ENCODE measurements at places on chromosomes 3 and 15.

- no peak for DNase-seq
These were observed 56.3 kb downstream of the CCR4 start for GRCh38 chr3:33007776-33008175.

DNA sequence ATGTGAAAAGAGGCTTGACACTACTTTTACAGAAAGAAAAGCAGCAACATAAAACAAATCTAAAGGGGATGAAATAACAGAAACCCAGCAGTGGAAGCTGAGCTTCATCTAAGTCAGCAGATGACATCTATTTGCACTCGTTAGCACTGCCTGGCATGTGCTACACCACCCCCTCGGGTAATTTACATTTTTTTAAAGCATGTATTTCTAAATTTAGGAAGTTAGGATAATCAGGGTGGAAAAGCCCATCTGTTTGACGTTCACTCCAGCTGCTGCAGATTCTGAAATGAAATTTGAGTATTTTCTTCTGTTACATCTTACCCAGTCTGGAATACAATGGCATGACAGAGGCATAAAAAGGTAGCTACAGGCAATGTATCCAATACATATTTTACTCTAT is 20.7 kb downstream of the IGSF11 start:
- no peak for DNase-seq

- DNase-seq, result no peak
These were observed 51.8 kb downstream of the SLC12A8 start for GRCh38 chr3:125160606-125161371.

DNA sequence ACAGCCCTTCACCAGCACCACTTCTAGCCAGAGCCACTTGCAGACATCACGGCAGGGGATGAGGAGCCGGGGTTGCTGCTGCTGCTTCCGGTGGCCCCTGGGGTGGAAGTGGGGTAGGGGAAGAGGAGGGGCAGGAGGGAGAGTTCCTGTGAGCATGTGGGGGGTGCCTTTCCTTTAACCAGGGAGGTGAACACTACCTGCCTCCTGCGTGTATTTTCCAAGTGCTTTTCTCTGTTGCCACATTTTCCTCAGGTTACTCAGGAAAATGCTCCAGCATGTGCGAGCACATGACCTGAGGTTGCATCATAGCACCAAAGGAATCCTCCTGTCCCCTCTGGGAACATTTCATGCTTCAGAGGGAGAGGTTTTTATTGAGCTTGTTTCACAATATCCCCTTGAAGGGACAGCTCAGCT is 12.2 kb upstream of the SACM1L start:
- no peak for DNase-seq

- no peak for DNase-seq
These were observed 85.4 kb downstream of the IGSF11 start for GRCh38 chr3:118949113-118949760.

- DNase-seq, result no peak
These were observed 678.1 kb upstream of the DPPA4 start for GRCh38 chr3:110015231-110015963.

DNA sequence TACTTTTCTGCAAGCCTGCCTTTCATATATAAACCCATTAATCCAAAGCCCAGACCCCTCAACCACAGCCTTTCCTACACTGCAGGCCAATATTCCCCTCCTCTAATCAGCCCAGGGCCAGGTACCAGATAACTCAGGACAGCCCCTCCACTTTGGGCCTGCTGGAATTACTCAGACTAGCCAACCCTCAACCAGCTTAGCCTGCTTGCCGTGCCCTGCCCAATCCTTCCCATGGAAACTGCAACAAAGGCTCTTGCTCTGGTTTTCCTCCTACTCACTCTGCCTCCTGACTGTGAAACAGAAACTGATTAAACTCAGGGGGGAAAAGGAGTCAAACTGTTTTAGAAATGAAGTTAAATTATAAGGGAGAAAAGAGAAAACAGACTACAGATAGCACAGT is 248.1 kb downstream of the KLF13 start:
- no peak for DNase-seq

- peak; percentile 66 for DNase-seq
These were observed 14.8 kb downstream of the ARNT2 start for GRCh38 chr15:80418892-80419537.

- no peak for DNase-seq
These were observed 18.2 kb upstream of the FHIT start for GRCh38 chr3:61269435-61269834.

- no peak for DNase-seq
These were observed 441.9 kb upstream of the MDFIC2 start for GRCh38 chr3:70754314-70754713.

- DNase-seq, result no peak
These were observed 332.0 kb downstream of the FHIT start for GRCh38 chr3:60919296-60919695.

- peak; percentile 17 for DNase-seq
These were observed 1092.0 kb downstream of the NAALADL2 start for GRCh38 chr3:175951047-175951694.

- no peak for DNase-seq
These were observed 44.8 kb downstream of the TBC1D2B start for GRCh38 chr15:78032671-78033070.

- peak; percentile 61 for DNase-seq
These were observed 110.2 kb downstream of the NR1I2 start for GRCh38 chr3:119891944-119892721.

DNA sequence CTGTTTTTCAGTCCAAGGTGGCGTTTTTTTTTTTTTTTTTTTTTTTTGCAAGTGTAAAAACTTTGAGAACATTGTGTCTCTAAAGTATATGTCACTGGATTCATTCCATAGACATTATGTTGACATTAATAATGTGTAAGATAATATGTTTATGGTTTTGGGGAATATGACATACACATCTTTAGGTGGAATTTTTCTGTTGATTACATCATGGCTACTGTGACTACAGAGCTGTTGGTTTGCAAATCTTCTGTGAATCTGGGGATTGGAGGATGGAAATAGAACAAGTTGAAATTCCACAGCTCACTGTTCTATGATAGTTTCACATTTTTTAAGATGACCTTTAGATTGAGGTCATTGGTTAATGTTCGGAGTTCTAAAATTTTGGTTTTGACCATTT is 24.4 kb upstream of the PLSCR2 start:
- no peak for DNase-seq

GRCh38 chr3:43785551-43785950 is 94.8 kb downstream of the ABHD5 start:
- DNase-seq, result no peak

- no peak for DNase-seq
These were observed 6.6 kb downstream of the DUOX1 start for GRCh38 chr15:45136378-45136764.

DNA sequence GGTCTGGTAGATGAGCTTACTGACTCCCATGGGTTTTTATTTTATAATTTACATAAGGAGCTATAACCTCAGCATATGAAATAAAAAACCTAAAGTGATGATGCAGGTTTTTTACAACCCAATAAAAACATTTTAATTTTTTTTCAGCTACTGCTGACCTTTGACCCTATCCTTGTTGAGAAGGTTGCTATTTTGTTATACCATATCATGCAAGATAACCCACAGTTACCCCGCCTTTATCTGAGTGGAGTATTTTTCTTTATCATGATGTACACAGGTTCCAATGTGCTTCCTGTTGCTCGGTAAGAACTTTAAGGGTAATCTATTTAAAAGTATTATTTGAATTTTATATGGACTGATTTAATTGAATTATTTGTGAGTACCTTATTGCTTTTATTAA is 70.8 kb downstream of the DNAJC13 start:
- DNase-seq, result no peak

DNA sequence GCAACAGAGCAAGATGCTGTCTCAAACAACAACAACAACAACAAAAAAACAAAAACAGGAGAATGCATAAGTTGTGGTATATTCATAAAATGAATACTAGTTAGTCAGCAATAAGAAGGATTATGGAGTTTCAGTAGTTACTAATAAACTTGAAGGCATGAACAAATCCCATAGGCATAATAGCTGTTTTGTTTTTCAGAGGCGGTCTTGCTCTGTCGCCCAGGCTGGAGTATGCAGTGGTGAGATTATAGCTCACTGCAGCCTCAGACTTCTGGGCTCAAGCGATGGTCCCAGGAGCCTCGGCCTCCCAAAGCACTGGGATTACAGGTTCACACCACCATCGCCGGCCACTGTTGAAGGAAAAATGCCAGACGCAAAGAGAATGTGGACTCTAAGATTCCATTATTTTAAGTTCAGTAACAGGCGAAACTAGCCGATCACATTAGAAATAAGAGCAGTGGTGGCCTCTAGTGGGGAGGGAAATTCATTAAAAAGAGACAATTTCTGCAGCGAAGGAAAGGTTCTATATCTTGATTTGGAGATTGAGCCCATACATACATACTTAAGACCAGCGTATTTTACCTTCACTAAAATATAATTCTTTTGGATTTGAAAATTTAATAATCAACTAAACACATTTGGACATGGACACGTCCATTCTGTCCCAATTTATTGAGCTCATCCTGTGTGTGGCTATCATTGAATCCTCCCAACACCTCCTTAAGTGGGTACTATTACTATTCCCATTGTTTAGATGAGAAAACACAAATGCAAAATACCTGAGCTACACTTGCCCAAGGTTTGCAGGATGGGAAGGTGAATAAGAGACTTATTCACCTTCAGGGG is 27.4 kb upstream of the HDAC11 start:
- peak; percentile 75 for DNase-seq

DNA sequence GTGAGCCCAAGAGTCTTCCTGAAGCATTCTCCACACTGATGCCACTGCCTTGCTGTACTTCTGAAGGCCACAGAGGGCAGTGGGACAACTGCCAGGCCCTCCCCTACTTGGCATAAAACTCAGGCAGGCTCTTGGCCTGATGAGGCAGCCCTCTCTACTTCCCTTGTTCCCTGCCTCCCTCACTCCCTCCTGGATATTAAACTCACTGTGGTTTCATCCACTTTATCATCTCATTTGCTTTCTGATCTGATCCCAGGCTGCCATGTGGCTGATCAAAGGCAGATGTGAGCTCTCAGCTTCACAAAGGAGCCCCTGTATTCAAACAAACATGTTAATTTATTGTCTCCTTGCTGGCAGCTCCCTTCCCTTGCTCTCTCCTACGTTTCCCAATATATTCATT is 533.5 kb downstream of the IGSF11 start:
- peak; percentile 56 for DNase-seq

- no peak for DNase-seq
These were observed 89.4 kb upstream of the ACKR4 start for GRCh38 chr3:132507657-132508056.

DNA sequence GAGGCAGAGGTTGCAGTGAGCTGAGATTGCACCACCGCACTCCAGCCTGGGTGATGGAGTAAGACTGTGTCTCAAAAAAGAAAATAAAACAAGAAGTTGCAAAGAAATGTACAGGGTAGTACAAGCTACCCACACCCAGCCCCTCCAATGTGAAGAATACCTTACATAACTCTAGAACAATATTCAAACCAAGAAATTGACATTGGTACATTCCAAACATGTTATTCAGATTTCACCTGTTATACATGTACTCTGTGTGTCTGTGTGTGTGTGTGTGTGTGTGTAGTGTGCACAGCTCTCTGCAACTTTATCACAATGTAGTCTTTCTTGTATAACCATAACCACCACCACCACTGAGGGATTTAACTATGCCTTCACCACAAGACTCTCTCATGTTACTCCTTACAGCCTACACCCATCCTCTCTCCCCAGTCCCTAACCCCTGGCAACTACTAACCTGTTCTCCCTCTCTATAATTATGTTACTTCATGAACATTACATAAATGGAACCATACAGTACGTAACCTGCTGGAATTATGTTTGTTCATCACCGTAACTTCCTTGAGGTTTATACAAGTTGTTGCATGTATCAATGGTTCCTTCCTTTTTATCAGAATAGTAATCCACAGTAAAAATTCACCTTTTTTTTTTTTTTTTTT is 16.2 kb upstream of the TJP1 start:
- no peak for DNase-seq

- no peak for DNase-seq
These were observed 453.8 kb downstream of the OTOL1 start for GRCh38 chr3:161950318-161950868.

DNA sequence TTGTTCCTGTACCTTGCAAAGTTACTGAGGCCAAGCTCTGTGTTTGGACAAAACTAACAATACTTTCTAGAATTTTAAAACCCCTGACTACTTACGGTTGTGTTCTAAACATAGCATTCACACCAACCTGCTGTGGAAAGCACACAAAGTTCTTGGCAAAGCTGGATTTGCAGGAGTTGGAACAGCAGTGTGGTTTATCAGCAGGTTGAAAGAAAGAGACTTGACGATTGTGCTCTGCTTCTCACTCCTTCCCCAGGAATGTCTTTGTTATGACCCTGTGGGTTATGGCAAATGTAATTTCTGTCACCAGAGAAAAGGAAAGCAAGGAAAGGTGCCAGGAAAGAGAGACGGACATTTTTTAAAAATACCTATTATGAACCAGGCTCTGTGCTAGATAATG is 165.5 kb upstream of the TGFBR2 start:
- no peak for DNase-seq

DNA sequence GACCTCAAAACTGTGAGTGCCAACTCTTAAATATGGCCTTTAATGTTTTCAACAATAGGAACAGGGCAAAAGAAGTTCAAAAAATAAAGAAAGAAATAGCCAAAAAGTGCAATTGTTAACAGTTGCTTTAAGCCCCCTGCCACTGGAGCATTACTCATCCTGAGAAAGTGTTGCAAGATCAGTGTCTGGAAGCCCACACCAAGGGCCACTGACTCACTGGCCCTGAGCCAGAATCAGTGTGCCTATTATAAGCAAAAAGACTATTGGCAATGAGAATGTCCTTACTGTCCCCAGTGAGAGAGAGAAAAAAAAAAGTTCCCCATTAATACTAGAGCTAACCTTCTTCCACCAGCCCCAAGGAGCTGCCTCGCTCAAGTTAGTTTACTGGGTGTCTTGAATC is 480.1 kb upstream of the ZNF385D start:
- DNase-seq, result no peak

DNA sequence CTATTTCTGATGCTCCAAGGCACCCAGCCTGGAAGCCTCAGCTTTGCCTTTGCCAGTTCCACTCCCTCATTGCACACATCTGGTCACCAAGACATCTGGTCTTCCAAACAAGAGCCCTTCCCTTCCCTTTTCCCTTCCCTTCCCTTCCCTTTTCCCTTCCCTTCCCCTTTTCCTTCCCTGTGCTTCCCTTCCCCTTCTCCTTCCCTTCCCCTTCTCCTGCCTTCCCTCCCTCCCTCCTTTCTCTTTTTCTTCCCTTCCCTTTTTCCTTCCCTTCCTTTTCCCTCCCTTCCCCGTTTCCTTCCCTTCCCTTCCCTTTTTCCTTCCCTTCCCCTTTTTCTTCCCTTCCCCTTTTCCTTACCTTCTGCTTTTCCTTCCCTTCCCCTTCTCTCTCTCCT is 2.4 kb upstream of the CGNL1 start:
- no peak for DNase-seq

GRCh38 chr3:172228036-172228415 is 188.6 kb downstream of the FNDC3B start:
- DNase-seq, result peak; percentile 57

All from HAP-1 (cell line).